ENCODE measurements at places on chromosomes 2 and 18.
A peak's percentile ranks its signal among the peaks of the same experiment; 100 is the strongest.

GRCh38 chr2:66437109-66437690, 2.3 kb downstream of the MEIS1 start:
- DNase-seq = peak; percentile 52

DNA sequence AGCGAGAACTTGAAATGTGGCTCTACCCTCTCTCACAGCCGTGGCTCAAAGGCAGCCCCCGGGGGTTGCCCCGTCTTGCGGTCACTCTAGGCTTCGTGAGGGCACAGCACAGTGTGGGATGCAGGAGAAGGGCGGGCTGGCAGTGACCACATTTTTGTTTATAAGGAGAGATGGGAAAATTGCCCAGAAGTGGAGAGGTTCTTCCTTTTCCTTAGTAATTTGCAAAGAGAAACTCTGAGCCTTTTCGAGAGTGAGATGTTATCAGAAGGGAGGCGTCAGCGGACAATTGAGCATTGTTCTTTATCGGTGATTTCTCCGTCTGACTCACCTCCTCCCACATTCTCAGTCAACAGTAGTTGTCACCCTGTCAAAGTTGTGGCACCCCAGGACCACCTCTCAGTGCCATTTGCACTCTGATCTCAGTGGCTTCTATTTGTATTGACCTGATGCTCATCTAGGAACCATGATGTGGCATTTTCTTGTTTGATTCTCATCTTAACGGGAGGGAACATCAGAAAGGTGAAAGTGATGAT, 89.6 kb downstream of the ACAA2 start:
- peak; percentile 30 for DNase-seq

- no peak for DNase-seq
Measured at GRCh38 chr2:200968735-200969134, 5.3 kb upstream of the ORC2 start.

DNA sequence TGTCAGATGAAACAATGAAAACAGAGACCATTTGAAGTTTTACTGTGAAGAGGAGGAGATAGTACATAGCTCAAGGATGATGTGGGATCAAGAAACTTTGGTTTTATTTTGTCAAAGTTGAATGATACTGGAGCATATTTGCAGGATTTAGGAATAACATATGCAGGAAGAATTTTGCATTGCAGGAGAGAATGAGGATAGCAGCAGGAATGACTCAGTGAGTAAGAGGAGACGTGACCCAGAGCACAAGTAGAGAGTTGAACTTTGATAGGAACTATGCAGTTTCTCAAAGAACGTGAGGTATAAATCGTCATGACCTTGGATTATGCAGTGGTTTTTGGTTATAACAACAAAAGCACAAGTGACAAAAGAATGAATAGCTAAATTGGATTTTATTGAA, 47.7 kb downstream of the MAPRE2 start:
- no peak for DNase-seq

DNA sequence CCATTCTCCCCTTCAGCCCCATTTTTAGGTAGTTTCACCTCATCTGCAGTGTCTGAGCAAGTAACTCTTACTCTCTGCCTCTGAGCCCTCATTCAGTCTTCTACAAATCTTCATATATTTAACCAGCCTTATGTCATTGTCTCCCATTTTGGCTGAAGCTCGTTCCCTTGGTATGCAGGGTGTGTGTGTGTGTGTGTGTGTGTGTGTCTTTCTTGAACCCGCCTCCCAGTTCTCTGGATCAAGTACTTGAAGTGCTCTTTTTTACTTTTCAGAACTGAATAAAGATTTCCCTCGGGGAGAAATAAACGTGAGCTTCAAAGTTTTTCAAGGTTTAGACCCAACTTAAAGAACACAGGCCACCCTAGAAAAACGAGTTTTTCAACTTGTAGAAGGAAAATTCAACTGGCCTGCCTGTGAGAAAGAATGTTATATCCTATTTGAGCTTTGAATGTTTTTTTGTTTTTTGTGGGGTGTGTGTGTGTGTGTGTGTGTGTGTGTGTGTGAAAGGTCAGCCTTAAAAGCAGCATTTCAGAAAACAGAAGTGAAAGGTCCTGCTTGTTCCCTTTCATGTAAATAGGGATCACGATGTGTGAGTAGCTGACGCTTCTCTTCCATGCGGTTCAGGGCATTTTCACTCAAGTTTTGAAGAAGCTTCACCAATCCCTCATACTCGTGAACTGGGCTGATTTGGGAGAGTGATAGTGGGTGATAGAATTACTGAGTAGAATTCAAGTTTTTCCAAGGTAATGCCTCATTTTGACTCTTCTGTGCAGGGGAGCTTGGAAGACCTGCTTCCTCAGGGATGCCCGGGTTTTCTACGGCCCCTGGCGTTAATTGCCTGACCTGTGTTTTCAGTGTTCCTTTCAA, 50.6 kb upstream of the EML6 start:
- DNase-seq = peak; percentile 35

DNA sequence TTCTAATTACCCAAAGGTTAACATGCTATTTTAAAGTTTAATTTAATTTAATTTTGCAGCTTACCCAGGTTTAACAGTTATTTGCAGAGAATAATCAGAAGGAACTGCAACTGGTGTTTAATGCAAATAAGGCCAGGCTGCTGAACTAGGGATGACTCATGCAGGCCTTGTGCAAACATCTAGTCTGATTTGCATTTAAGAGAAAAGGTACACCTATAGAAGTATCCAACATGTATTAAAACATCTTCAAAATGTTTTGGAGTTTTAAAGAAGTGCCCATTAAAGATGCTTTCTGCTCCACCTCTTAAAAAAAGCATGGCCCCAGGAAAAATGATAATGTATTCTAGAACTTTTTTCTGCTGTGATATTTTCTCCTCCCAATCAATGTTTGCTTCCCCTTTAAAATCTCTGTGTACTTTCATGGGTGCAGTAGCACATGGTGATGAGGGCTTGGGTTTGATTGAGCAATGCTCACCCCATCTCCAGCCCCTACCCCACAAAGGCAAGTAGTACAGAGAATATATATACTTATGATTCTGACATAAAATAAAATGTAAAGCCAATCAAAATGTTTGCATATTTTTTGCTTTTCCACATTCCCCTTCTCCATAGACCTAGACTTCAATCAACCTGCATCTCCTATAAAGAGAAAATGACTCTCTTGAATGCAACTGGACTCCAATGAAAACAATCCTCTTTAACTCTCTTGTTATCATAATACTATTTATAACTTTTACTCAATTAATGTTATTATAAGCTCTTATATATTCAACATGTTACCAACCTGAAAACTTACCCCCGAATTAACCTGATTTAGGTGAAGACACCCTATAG, 54.1 kb downstream of the ATP8B1 start:
- DNase-seq = peak; percentile 55

GRCh38 chr18:58669731-58670378, 1.4 kb upstream of the MALT1 start:
- DNase-seq = peak; percentile 76

DNA sequence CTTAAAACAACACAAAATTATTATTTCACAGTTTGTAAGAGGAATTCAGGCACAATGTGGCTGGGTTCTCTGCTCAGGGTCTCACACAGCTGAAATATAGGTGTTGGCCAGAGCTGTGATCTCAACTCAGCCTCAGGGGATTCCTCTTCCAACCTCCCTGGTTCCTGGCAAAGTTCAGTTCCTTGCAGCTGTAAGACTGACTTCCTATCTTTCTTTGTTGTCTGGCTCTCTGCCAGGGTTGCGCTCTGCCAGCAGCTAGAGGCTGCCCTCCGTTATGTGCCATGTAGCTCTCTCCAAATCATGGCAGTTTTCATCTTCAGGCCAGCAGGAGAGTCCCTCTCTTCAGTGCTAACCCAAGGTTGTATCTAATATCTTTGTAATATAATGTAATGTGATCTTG, 272.5 kb upstream of the KCNJ3 start:
- DNase-seq = no peak

GRCh38 chr2:38497670-38498037, 105.1 kb downstream of the HNRNPLL start:
- no peak for DNase-seq

DNA sequence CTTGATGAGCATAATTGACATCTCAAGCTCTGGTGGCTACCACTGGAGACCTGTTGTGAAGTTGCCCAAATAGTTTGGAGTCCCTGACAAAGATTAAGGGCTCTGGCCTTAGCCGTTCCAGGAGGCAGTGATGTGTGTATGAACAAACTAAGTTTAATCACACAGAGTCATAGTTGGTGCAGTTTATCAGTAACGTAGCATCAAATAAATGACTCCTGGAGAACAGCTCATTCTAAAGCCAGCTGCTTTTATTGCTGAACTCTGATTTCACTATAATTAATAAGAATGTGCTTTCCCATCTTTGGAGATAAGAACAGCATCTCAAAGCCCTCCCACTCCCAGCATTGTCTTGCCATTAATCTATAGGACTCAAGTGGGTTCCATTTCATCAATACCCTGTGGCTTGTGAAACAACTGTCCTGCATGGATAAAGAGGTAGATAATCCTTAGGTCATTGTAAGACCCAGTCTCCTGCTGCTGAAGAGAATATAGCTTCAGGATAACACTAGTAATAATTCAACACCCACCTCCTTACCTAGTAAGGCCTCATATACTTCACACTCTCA, 211.4 kb upstream of the THUMPD2 start:
- DNase-seq = peak; percentile 45

DNA sequence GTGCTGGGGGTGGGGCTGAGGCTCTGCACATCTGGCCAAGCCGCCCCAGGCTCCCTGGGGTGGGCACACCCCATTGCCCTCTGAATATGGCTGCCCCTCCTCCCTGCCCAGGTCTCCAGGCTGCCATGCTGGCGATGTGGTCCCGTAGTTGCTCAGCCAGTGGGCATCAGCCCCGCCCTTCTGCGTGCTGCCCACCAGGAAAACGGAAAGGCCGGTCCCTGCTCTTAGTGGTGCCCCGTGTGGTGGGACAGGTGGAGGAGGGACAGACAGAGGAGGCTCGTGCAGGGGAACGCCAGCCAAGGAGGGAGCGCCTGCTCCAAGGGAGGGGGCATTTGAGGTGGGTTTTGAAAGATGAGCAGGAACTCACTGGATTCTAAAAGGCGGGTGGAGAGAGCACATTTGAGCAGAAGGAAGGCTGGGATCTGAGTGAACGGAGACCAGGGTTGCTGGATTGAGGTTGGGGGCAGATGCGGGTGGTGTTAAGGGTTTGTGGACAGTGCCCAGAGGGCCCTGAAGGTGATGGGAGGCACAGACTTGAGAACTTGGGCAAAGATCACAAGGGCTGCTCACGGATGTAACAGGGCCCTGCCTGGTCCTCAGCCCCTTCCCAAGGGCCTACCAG, 6.7 kb upstream of the B3GNT7 start:
- DNase-seq = no peak

DNA sequence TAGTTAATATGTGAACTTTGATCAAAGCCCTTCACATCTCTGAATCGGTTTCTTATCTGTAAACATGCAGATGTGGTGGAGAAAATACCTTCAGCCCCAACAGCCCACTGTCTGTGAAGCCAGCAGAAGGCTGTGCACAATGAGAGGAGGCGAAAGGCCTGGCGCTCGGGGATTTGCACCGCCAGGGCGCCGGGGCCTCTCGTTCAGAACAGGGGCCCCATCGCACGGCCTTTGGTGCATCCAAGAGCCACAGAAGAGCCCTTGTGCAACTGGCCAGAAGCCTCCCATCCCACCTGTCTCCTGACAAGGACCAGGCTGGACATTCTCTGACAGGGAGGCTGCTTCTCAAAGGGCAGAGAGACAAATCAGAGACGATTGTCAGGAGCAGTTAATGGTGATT, 407.2 kb upstream of the MYT1L start:
- no peak for DNase-seq

DNA sequence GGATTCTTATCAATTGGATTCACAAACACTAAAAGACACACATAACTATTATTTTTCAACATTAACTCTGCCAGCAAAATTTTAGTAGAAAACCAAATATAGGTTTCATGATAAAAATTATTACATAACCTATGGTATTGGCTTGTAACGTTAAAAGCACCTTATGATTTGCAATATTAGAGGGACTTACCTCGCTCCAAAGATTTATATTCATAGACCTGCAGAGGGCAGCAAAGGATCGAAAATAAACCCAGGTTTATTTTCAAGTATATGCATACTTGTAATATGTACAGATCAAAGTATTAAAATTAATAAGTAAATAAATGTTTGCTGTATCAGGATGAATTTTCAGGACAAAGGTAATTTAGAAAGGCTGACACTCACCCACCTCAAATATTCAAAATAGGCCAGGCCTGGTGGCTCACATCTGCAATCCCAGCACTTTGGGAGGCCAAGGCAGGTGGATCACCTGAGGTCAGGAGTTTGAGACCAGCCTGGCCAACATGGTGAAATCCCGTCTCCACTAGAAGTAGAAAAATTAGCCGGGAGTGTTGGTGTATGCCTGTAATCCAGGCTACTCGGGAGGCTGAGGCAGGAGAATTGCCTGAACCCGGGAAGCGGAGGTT, 45.3 kb downstream of the LRPPRC start:
- DNase-seq = peak; percentile 44

- peak; percentile 24 for DNase-seq
Measured at GRCh38 chr2:70779911-70780545, 10.4 kb downstream of the FIGLA start.

- DNase-seq = peak; percentile 64
Measured at GRCh38 chr18:73741946-73742345, 405.7 kb downstream of the FBXO15 start.

DNA sequence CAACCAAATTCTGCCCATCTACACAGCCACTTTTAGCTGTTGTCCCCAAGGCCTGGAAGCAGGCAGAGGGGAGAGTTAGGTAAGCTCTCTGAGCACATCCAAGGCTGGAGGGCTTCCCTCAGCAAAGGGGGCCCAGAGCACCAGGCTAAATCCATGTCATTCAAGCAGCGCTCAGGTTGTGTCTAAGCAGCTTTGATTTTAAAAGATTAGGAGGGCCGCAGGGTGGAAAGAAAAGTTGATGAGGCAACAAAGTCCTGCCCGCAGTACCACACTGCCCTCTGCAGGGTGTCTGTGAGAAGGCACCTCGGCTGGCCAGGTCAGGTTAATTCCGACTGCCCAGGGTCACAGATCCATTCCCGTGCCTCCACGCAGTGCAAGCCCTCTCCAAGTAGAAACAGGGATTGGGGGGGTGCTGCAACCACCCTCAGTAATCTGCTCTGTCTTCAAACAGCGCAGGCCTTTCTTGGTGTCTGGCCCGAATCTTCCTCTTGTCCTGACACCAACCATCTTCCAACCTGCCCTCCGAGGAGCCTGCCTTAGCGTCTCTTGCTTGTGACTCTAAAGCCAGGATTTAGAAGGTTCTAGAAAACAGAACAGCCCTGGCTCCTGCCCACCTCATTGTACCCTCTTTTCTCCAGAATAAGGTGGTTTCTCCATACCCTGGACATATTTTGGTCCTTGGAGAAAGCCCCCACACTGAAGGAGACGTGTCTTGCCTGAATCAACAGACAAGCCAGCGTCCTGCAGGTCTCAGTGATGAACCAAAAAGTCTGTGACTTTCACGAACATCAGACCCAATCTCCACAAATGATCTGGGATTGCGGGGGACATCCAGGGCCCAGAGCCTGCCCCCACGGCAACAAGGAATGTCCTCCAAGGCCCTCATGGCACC, 289.2 kb downstream of the TNS1 start:
- peak; percentile 63 for DNase-seq

GRCh38 chr2:68861330-68861729, 9.9 kb downstream of the BMP10 start:
- DNase-seq = no peak

- no peak for DNase-seq
Measured at GRCh38 chr2:131044075-131044756, 49.0 kb downstream of the FAM168B start.
